Nucleus accumbens (tissue), 56 donors: ENCODE measurements at places on chromosomes 7 and 10.

GRCh38 chr7:20064974-20065862, 152.0 kb downstream of the MACC1 start:
- no peak for DNase-seq

DNA sequence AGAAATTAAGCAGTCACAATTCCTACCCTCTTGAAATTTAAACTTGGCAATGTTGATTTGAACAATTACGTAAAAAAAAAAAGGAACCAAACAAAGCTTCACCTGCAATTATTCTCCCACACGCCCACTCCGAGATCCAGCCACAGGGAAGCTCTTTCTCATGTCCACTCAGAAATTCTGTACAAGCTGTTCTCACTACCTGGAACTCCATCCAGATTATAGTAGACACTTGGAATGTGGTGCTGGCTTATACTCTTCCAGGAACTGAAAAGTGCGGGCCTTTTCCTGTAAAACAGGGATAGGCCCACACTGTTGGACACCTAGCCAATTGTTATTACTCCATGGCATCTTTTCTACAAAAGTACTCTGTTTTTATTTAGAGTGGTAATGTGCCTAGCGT, 20.3 kb upstream of the TOMM7 start:
- no peak for DNase-seq

DNA sequence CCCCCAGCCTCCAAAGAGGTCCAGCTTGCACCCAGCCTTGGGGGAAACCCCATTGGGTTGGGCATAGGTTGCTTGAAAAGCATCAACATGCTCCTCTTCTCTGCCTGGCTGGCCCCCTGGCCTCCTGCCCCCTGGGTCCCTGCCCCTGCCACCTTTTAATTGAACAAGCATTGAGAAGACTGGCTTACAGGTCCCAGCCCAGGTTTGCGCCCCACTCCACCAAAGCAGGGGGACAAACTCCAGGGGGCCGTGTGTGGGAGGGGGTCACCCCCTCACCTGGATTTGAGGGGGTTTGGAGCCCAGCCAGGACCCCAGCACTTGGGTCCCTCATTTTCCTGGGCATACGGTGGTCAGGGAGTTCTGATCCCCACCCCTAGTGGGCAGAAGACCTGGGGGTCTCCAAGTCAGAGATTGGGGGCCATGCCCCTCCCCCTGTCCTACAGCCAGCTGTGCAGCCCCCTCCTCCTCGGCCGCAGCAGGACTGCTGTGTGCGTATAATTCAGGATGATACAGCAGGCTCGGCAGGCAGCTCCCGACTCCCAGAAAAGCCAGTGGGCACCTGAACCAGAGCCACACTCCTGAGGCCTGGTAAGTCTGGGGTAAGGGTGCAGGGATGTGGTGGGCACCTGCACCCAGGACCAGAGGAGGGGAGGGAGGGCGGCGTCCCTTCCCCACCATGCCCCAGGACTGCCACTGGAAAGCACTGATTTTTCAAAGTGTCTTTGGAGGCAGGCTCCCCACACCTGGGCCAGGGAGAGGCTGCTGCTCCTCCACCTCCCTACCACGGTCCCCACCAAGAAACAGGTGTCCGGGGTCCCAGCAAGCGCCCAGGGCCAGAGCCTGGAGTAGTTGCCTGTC, 1.7 kb downstream of the ELFN1 start:
- no peak for DNase-seq

DNA sequence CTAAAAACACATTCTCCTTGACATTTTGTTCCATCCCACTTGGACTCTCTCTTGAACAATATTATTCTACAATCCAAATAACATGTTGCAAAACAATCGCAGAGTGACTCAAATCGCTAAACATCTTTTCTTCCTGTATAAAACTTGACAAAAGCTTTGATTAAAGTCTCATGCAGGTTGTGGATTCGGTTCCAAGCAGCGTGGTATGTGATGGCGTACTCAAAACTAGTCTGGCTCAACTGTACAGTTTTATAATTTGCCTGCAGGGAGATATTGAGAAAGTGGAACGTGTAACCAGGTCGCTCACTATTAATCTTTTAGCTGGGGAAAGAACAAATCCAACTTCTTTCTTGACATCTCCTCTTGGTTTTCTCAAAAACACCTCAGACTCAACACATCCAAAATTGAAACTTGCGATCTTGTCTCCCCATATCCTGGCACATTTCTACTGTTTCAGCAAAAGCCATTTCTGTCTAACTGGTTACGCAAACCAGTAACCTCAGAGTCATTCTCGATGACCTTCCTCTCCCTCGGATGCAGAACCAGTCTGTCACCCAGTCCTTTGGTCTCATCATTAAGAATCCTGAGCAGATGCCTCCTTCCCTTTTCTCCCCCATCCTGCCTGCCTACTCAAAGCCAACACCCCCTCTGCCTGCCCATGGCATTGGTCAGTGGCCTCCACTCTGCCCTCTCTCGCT, 100.1 kb downstream of the CACNB2 start:
- no peak for DNase-seq

DNA sequence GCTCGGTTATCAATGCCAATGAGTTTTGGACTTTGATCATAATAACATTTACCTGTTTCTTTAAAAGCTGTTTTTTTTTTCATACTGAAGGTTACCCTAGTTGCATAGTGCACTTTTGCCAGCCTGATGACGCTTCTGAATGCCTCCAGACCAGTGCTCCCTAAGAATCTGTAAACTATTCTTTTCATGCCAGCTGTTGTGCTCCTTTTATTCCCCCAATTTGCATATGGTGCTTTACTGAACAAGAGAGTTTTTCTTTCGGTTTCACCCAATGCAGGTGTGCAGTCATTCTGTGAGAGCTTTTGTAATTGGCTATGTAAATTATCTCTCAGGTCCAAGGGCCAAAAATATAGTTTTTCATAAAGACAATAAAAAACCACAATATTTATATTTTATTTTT, 48.1 kb upstream of the GLCCI1 start:
- no peak for DNase-seq

- DNase-seq, result no peak
Measured at GRCh38 chr10:111118758-111119157, 41.9 kb downstream of the ADRA2A start.

- no peak for DNase-seq
Measured at GRCh38 chr10:130180416-130180815, 44.2 kb downstream of the GLRX3 start.

GRCh38 chr10:20058135-20058534, 241.9 kb downstream of the PLXDC2 start:
- no peak for DNase-seq

DNA sequence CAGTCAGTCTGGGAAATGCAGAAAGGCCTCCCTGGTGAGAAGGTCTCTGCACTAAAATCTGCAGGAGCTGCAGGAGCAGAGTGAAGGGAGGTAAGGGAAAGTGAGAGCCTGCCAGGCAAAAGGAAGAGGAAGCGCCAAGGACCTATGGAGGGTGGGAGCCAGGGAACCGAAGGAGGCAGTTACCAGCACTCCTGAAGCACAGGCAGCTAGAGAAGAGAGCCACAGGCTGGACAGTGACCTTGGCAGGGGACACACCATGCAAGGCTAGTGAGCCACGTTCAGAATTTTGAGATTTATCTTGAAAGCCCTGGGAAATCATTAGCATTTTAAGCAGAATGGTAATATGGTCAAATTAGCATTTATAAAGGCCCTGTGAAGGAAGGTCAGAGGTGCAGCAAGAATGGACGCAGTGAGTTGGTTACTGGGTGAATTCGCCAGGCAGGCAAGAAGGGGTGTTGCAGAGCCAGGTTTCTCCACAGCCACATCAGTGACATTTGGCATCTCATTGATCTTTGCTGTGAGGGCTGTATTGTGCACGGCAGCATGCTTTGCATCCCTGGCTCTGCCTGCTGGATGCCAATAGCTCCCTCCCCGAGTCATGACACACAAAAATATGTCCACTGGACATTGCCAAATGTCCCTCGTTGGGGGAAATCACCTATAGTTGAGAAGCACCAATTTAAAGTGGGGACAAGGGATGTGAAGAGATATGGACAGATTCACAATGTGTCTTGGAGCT, 54.7 kb upstream of the LANCL2 start:
- DNase-seq, result no peak

DNA sequence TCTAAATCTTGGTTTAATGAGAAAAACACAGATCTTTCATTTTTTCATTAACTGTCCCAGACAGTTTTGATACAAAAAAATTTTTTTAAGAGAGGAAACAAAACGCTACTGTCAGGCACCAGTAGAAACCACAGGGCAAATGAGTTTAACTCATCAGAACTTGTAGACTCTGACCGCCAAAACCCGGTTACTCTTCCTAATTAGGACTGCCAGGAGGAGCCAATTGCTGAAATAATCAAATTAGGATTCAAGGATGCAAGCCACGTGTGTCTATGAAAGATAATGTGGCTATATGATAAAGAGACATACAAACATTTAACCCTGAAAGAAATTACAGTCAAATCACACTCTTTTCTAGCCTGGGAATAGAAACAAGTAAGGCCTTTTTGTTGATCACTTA, 154.4 kb downstream of the DGKI start:
- DNase-seq, result no peak

DNA sequence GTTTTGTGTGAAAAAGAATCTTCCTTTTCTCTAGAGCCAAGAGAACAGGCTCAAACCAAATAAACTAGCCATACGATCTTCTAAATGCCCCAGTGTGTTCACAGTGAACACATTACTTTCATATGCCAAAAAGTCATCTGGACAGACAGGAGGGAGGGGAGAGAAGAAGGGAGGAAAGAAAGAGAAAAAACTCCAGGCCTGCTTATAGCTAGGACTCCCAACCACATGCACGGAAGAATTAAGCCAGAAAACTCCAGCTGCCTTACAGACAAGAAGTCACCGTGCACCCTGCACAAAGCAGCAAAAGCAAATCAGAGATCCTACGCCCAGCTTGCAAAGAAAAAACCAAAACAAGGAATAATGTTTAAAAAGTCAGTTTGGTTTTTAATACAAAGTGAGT, 34.3 kb downstream of the SNX8 start:
- DNase-seq, result no peak

DNA sequence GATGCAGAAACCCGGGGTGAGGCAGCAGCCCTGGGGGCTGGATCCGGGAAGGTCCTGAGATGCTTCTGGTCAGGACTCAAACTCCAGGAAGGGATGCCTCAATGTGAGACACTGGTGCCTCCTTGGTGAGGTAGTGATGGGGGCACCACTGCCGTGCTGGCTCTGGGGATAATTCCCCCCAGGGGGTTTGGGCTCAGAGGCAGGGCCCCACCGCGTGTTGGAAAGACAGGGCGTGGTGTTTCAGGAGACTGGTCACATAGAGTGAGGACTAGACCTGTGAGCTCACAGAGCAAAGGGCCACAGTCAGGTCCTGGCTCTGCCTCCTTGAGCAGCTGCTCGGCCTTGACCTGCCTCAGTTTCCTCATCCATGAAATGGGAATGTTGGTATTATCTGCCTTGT, 361.9 kb downstream of the GLRX3 start:
- no peak for DNase-seq

DNA sequence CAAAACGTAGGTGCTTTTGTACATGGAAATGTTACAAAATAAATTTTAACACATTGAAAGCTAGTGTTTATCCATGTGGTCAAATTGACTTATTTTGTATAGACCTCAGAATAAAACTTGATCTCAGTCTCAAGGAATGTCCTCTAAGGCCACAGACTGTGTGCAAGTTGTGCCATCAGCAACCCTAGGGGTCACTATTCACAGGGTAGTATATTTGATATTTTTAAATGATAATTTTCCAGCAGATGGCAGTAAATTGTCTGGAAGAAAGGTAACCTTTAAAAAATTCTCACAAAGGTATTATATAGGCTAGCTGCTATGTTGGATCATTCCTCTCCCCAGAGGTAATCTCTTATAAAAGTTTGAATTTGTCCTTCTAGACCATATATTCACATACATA, 12.9 kb upstream of the SNX10 start:
- DNase-seq, result no peak

- no peak for DNase-seq
Measured at GRCh38 chr10:109282510-109282909, 640.8 kb downstream of the XPNPEP1 start.

- DNase-seq, result no peak
Measured at GRCh38 chr7:129707910-129708499, 96.5 kb downstream of the NRF1 start.

DNA sequence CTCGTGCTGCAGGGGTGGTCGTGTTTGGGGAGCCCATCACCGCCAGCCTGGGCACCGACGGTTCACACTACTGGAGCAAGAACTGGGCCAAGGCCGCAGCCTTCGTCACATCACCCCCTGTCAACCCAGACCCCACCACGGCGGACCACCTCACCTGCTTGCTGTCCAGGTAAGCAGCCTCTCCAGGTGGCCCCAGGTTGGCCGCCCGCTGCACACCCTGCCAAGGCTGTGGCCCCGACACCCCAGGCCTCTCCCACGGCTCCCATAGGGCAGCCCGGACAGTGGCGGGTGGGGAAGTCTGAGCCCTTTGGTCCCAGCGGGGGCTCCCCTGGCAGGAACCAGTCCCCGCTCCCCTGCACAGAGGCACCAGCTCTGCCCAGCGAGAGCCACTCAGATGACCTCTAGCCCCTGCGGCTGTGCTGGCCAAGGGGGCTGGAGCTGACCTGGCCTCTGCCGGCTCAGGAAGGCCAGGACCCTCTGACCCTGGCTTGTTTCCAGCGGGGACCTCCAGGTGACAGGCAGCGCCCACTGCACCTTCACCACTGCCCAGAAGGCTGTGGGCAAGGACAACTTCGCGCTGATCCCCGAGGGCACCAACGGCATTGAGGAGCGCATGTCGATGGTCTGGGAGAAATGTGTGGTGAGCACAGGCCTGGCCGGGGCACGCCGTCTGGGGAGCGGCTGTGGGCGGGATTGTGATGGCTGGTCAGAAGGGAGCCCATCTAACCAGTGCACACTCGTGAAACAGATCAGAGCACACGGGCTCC, 13.8 kb downstream of the DPYSL4 start:
- DNase-seq, result no peak

DNA sequence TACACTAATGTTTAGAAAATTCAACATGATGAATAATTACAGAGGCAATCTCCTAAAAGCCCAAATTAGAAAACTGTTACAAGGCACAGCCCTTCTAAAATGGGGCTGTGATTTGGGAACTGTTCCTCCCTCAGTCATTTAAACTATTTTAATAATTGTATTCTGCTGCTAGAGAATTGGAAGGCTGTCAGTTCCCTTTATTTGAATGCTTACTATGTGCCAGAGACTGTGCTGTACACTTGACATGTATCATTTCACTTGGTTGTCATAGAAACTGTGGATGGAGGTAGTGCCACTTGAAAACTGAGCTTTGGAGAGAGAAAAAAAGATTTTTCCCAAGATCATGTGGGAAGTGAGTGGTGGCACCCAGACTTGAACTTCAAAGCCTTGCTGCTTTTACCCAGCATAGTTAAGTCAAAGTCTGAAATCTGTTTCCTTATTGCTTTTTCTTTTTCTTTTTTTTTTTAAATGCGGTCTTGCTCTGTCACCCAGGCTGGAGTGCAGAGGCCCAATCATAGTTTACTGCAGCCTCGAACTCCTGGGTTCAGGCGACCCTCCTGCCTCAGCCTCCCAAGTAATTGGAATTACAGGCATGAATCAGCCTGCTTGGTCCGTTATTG, 23.6 kb downstream of the UBE2D1 start:
- no peak for DNase-seq

DNA sequence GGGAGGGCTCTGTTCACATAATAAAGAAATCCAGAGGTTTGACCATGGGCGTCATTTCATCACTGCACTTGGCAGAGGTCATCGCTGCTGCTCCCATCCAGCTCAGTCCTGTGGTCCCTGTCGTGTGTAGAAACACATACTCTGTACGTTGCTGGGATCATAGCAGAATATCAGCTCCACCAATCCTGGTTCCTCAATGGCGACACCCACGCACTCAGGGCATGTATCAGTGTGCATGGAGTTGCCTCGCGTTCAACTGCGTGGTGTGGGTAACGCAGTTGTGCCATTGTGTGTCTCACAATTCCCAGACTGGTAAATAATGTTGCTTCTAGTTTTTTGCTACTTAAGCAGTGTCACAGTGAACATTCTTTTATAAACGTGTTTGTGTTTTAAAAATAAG, 111.1 kb downstream of the LHPP start:
- no peak for DNase-seq
